ENCODE measurements at places on chromosomes 2 and 18. TPM values are rescaled to one million over a fixed set of nuclear protein-coding genes. Genes with fewer than 3 reads are reported as not detected.

- H3K4me1 ChIP-seq, result peaks cover 4% of the 10 kb centered on the region
- H3K27me3 ChIP-seq, result no peaks in the 10 kb centered on the region
- H3K4me3 ChIP-seq, result no peak overlapping the region
- DNase-seq, result no peak
- no peak overlapping the region for H3K27ac ChIP-seq
Observed at GRCh38 chr2:96962567-96963203, 23.7 kb downstream of the FAM178B start.

The CRYGB gene
- polyA plus RNA-seq, result 0.30 TPM

DNA sequence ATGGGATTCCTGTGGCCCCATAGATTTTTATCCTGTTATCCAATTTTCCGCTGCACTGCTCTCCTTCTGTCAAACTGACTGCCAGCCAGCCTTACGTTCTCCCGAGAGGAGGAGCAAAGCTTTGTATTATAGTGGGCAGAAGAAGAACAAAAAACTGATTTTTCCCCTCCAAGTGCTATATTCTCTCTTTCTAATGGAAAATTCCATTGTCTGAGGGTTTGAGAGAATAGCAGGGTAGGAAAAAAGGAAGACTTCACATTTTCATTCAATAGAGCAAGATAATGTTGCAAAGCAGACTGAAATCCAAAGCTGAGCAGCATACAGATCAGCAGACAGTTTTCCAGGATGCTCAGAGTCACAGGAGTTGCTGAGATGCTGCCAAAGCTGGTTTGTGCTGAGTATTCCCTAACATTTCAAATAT, 238.0 kb downstream of the UBE2E3 start:
- no peak overlapping the region for H3K27ac ChIP-seq
- no peaks in the 10 kb centered on the region for H3K27me3 ChIP-seq
- no peak overlapping the region for H3K4me3 ChIP-seq
- DNase-seq, result no peak
- no peaks in the 10 kb centered on the region for H3K4me1 ChIP-seq

- no peak overlapping the region for H3K4me3 ChIP-seq
- no peak for DNase-seq
- no peak overlapping the region for H3K27ac ChIP-seq
- H3K27me3 ChIP-seq, result no peaks in the 10 kb centered on the region
Observed at GRCh38 chr18:54710074-54710899, 118.0 kb upstream of the RAB27B start.

GRCh38 chr2:44116319-44116718, 52.4 kb upstream of the PPM1B start:
- H3K4me3 ChIP-seq, result no peak overlapping the region
- no peaks in the 10 kb centered on the region for H3K27me3 ChIP-seq
- no peaks in the 10 kb centered on the region for H3K36me3 ChIP-seq
- DNase-seq, result no peak
- no peaks in the 10 kb centered on the region for H3K4me1 ChIP-seq

DNA sequence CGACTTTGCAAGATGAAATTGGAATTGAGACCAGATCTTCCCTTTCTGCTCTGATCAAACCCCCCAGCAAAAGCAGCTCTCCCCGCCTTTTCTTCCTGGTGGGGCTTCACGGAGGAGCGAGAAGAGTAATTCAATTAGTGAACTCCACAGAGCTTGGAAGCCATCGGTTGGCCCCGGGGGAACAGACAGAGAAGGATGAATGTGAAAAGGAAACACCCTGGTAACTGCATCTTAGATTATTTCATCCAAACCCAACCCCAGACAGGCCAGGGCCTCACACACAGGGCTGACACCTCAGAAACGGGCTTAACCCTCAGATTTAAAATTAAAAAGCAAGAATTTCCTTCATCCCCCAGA, 18.3 kb downstream of the SMAD7 start:
- no peaks in the 10 kb centered on the region for H3K27me3 ChIP-seq
- H3K4me1 ChIP-seq, result peaks cover 61% of the 10 kb centered on the region
- H3K4me3 ChIP-seq, result no peak overlapping the region
- no peak overlapping the region for H3K27ac ChIP-seq

The PLB1 gene
- polyA plus RNA-seq, result 0.08 TPM

The PDE6D gene
- polyA plus RNA-seq, result 44.0 TPM

The NYAP2 gene
- not detected for polyA plus RNA-seq

DNA sequence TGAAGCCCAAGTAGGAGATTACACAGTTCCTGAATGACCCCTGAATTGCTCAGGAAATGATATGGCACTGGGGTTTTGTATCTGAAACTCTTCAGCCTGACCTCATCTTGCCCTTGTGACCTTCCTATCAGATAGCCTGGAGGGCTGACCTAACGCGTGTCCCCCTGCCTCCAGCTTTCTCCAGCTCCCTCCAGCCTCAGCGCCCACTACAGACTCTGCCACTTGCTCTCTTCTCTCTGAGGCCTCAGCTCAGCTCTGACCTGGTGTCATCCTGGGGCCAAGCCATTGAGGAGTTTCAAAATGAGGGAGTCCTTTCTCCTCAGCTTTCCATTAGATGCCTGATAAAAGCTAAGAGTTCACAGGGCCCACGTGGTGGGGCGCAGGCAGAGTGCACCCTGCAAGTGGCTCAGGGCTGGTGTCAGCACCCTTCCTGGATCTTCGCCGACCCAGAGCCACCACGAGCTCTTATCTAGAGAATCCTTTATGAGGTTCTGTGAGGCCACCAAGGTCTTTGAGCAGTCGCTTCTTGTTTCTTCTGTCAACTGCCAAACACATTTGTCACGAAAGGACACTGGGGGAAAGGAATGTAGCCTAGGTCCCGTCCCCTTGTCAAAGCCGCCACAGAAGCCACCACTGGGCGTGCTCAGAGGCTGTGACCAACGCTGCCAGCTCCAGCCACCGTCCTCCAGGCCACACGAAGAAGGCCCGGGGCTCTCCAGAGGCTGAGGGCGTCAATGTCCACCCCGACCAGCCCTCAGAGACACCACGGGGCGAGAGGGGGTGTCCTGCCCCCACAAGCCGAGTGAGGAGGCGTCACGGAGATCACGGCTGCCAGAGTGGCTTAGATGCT, 131.3 kb upstream of the GPC1 start:
- H3K4me3 ChIP-seq, result no peak overlapping the region
- H3K27ac ChIP-seq, result no peak overlapping the region
- H3K27me3 ChIP-seq, result no peaks in the 10 kb centered on the region

DNA sequence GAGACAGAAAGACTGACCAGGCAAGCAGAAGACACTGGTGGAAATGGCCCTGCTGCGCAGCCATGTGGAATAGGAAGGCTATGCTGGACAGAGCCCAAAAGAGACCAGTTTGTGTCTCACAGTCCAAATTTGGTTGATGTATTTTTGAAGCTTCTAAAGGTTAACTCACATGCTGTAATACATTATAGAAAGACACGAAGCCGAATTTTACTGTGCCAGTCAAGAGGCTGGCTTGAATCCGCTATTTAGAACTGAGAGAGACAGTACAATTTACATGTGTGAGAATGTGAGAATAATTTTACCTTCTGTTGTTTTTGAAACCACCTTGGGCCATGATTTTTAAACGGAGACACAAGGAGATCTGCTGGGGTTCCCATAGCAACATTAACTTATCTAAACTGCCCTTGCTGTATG, 113.6 kb downstream of the METTL8 start:
- no peaks in the 10 kb centered on the region for H3K27me3 ChIP-seq
- peaks cover 28% of the 10 kb centered on the region for H3K4me1 ChIP-seq
- H3K27ac ChIP-seq, result no peak overlapping the region

- H3K27me3 ChIP-seq, result no peaks in the 10 kb centered on the region
- no peak overlapping the region for H3K4me3 ChIP-seq
- no peak overlapping the region for H3K27ac ChIP-seq
- H3K36me3 ChIP-seq, result no peaks in the 10 kb centered on the region
- H3K4me1 ChIP-seq, result no peaks in the 10 kb centered on the region
Observed at GRCh38 chr2:229130522-229130921, 140.6 kb downstream of the PID1 start.
